ENCODE measurements at places on chromosomes 1 and 21.
A peak's percentile ranks its signal among the peaks of the same experiment; 100 is the strongest.

DNA sequence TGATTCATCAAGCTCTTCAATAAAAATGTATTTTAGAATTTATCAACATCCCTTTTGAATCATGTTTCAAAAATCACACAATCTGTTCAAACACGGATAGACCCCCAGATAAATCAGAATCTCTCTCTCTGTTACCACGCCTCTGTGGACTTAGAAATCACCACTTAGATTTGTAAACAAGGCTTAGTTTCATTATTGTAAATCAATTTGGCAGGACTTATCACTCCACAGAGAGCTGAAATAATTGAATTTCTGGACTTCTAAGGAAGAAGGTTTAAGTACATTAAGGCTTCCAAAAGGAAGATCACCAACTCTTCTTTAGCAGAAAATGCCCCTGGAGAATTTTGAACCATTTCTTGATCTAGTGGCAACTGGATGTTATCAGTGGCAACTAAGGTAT lies 100.4 kb downstream of the APP start:
- no peak for DNase-seq

- DNase-seq, result no peak
Measured at GRCh38 chr1:14365301-14365988, 233.0 kb upstream of the KAZN start.

DNA sequence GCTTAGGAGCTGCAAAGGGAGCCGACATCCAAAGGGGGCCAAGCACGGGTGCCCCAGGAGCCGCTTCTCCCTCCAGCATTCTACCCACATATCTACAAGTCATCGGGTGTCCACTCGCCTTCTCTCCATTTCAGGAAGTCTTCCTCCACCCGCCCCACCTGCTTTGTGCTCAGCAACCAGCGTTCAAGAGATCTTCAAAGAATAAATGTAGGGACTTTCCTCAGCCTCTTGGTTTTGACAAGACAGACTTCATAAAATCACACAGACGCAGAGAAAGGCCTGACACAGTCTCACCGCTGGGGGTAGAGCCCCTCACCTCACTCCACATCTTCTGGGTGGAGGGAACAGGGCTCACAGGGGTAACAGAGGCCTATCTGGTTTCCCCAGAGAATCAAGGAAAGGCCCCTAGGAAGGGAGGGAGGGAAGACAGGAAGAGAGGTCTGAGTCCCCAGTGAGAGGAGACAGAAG lies 49.5 kb downstream of the SSBP3 start:
- no peak for DNase-seq

GRCh38 chr1:53025769-53026112 lies 36.3 kb upstream of the PODN start:
- DNase-seq, result no peak

GRCh38 chr21:23963454-23963853 lies 1643.8 kb downstream of the MRPL39 start:
- no peak for DNase-seq

GRCh38 chr1:52604063-52604770 lies 2.0 kb downstream of the GPX7 start:
- DNase-seq, result no peak

GRCh38 chr1:206074839-206075238 lies 21.9 kb downstream of the RHEX start:
- no peak for DNase-seq

DNA sequence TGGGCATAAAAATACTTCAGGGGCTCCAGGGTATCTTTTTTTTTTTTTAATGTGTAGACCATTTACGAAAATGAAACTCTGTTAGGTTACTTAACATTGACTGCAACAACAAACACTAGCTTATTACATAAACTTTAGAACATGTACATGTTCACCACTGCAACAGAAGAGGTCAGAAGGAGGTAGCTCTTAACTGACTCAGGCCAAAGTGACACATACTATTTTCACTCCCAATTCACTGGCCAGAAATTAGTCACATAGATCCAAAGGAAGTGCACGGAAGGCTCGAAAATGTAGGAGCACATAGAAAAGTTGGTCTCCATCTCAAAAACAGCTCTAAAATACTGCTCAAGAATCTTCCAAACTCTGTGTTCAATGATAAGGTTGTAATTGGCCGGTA lies 107.2 kb downstream of the AKT3 start:
- no peak for DNase-seq

DNA sequence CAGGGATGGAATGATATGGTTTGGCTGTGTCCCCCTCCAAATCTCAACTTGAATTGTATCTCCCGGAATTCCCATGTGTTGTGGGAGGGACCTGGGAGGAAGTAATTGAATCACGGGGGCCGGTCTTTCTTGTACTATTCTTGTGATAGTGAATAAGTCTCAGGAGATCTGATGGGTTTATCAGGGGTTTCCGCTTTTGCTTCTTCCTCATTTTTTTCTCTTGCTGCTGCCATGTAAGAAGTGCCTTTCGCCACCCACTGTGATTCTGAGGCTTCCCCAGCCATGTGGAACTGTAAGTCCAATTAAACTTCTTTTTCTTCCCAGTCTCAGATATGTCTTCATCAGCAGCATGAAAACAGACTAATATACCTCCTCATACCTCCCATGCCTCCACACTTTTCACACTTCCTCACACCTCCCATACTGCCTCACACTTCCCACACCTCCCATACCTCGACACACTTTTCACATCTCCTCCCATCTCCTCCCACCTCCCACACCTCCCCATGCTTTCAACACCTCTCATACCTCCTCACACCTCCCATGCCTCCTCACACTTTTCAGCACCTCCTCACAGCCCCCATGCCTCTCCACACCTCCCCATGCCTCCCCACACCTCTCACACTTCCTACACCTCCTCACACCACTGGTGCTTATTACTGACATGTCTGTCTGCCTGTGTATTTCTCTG lies 21.3 kb downstream of the GPR137B start:
- no peak for DNase-seq

- DNase-seq, result peak; percentile 59
Measured at GRCh38 chr1:235253219-235253962, 74.6 kb downstream of the ARID4B start.

DNA sequence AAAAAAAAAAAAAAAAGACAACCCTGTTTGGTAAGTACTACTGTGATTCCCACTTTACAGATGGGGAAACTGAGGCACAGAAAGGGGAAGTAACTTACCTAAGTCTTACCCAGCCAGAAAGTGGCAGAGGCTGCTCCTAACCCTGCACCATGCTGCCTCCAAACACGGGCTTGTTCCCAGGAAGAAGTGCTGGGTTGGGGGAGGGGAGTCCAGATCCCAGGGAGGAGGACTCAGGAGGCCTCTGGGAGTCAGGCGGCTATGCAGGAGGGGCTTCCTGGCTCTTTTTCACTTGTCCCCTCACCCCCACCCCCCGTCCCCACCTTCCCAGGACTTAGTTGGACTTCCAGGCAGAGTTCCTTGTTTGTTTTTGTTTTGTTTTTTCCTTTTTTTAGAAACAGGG lies 23.9 kb downstream of the PIK3CD start:
- DNase-seq, result no peak

GRCh38 chr1:165910764-165911421 lies 83.5 kb downstream of the UCK2 start:
- DNase-seq, result no peak

DNA sequence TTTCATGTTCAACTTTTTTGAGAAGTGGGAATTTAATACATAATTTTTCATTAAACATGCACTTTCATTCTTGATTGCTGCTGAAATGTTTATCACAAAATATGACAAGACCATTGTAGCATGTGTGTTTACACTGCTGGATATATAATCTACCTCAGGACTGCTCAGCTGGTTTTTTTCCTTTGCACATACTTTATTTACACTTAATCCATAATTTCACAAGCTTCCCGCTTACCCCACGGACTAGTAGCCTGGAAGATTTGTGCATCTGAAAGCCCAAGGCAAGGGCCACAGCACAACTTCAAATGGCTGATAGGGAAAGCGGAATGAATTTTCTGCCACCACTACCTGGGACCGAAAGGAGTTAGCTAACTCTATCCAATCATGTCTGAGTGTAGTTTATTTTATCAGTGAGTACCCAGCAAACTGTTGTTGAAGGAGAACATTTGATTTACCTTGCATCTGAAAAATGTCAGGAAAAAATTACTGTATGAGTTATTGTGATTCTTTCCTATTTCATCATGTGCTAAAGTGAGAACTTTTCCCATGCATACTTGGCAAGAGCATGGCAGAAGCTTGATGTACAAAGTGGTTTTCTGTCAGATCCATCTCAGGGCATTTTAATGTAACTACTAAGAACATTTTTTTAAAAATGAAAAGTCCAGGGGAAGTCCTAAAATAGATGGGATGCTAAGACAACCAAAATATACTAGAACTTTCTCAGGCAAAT lies 558.2 kb upstream of the USP24 start:
- no peak for DNase-seq

DNA sequence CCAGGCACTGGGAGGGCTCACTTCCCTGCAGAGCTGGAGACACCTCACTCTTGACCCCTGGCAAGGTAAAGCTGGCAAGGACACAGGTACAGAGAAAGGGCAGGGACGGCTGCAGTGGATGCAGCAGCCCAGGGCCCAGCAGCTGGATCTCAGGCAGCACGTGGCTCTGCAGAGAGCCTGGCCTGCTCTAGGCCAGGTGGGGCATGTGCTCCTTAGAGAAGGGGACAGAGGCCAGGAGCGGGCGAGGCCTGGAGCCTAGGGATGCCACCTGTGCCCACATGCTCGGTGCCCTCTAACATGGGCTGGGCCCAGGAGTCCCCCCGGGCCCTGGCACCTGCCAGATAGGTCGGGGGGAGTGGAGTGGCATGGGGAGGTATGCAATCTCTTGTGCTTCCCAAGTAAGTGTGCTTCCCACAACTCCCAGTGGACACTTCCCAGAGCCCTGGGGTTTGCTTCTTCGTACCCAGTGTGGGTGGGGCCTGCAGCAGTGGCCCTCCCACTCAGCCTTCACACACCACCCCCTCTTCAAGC lies 30.0 kb downstream of the WNT3A start:
- DNase-seq, result no peak

DNA sequence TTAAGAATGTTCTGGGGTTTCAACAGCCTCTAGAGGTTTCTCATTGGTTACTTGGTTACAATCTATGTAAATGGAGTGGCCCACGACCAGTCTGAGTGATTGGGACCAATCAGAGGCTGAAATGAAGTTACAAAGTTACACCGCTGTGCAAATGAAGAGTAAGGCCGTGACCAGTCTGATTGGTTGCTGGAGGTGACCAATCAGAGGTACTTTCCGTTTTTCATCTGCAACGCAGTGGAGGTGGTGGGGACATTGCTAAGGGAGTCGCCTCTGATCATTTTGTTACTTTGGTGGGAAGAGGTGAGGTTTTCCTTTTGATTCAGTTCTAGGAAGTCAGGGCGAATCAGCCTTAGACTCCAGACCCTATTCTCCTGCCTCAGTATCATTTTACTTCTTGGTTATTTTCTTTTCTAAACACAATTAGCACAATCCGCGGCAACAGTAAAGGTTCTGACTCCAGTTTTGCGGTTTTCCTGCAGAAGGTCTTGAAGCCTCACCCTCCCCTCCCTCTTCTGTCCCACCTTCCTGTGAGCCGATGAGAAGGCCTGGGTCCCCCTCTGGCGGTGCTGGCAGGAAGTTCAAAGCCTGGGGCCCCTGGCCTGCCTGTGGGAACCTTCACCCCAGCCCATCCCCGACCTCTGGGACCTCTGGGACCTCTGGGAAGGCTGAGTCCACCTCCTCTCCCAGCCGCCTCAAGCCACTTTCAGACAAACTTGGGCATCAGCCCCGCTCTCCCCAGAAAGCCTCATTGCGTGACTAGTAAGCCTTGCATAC lies 38.7 kb upstream of the TTC34 start:
- no peak for DNase-seq

DNA sequence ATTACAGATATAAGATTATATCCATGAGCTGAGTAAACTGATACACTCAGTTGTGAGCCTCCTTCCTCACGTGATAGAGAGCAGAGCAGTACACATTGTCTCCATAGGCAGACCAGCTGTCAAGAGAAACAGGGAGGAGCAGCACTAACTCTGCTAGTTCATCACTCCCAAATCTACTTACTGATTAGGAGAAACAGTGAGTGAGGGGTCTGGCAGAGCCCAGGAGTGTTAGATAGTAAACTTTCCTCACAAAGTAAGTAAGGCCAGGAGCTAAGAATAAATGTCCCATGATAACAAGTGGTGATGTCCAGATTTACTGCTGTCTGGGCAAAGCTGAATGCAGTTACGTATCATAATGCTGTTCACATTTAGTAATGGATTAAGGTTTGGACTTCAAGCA lies 168.6 kb upstream of the KCNK2 start:
- DNase-seq, result peak; percentile 89

DNA sequence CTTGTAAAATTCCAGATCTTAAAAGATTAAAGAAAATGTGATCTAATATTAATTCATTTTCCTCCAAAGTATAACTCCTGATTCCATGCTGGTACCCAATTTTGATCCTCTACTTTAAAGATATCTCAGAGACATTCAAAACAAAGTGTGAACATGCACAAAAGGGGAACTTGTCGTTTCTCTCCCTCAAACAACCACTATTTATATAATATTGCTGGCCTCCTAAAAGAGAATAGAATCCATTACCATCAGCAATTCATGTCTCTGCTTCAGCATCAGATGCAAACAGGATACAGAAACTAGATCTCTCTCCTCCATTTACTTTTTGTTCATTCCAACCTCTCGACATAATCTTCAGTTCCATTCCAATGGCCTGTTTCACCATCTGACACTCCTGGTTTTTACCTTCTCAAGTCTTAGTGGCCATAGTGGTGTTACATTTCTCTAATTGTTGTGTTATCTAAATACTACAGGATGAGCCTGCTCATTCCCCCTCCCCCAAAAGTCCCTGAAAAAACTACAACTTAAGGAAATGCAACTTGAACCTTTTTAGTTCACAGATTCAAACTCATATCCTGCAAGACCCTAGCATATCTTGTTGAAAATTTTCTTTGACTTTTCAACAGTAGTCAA lies 4.1 kb downstream of the NRIP1 start:
- no peak for DNase-seq

DNA sequence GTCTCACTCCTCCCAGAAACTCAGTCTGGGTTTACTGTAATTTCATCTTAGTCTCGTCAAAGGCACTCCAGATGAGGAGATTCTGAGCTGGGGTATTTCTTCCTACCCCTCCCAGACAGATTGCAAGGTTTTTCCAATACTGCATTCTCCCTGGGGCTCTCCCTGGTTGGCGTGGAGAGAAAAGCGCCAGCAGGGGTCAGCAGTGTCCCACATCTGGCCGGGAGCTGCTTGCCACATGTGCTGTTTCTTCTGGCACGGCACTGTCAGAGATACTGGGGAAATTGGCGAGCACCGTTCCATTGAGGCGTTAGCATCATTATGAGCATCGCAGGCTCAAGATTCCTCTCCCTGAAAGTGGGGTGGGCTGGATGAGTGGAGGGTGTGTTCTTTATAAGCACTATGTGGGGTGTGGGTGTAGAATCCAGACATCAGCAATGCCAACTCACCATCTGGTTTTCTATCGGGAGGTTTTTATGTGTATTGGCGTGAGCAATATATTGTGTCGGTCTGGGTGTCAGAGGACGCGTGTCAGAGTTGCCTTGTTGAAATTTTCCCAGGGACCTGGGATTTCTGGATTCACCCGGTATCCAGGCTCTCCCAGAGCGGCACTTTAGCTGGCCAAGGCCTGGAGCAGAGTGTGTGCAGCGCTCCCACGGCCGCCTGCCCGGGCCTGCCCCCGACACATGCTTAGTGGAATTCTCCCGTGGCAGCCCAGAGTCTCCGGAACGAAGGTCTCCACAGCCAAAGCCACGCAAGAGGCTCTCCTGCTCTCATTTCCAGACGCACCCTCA lies 8.0 kb upstream of the NAV1 start:
- DNase-seq, result peak; percentile 94
